KG1 (cell line): ENCODE measurements at places on chromosomes 12 and 14.

- DNase-seq, result no peak
Observed at GRCh38 chr14:95061317-95062093, 95.8 kb downstream of the DICER1 start.

DNA sequence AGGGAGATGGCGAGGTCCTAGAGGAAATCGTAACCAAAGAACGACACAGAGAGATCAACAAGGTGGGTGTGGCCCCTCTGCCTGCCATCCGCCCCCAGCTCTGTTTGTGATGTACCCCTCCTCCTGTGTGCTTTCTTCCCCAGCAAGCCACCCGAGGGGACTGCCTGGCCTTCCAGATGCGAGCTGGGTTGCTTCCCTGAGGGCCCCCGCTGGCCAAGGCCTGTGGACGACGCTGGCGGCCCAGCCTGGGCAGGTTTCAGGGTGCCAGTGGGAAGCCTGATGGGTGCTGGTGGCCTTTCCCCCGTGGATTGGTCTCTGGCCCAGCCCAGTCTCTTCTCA is 2.0 kb downstream of the ARL6IP4 start:
- no peak for DNase-seq

DNA sequence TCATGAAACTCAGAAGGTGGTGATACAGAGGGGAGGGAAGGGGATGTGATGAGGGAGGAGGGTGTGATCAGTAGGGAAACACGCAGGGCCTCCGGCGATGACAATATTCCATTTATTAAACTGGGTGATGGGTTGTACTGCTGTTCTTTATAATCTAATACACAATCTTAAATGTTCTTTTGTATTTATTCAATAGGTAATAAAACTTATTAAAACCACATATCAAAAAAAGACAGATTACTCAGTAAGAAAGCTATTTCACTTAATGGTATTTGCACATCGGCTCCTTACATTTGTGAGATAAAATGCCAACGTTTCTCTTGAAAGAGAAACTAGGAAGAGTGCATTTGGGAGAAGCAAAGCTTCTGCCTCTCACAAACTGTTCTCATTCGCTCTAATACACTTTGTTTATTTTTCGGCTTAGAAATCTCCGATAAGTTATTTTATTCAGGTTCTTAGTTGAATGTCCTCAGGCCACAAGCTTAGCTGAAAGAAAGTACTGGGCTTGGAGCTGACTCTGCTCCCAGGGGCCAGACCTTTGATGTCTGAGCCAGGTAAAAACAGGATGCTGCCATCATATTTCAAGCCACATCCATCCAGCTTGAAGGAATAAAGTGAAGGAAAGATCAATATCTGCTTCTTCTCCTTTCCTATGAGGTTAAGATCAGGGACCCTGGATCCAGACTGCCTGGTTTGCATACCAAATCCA is 17.5 kb downstream of the STON2 start:
- no peak for DNase-seq

- DNase-seq, result no peak
Observed at GRCh38 chr12:51811203-51812202, 37.0 kb downstream of the FIGNL2 start.

DNA sequence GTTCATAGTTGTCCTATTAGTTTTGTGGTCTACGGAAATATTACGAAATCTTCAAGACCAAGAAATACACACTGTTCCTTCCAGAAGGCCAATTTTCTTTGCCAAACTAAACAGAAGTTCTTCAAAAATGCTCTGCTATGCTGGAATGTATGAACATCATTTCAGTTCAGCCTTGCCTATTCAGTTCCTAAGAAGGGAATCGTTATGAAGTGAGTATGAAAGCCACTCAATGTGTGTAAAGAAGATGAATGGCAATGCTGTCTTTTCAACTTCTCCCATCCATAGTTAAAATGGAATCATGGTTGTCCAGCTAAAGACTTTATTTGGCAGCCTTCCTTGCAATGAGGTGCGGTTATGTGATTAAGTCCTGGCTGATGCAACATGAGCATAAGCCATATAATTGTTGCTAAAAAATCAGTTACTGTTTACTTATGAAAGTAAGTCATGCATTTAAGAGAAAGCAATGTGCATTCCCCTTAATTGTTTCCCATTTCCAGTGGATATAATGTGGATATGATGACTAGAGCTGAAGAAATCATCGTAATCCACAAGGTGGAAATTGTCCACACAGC is 73.8 kb upstream of the PTPRR start:
- DNase-seq, result no peak

GRCh38 chr12:125922330-125922729 is 857.1 kb downstream of the AACS start:
- no peak for DNase-seq

- no peak for DNase-seq
Observed at GRCh38 chr14:64763085-64763782, 59.0 kb downstream of the PLEKHG3 start.

- no peak for DNase-seq
Observed at GRCh38 chr12:57156701-57157403, 9.4 kb upstream of the LRP1-AS start.

- no peak for DNase-seq
Observed at GRCh38 chr12:104998423-104999346, 12.6 kb downstream of the NOPCHAP1 start.

GRCh38 chr12:98533723-98534251 is 18.4 kb downstream of the TMPO start:
- DNase-seq, result no peak

GRCh38 chr12:51821440-51822260 is 26.9 kb downstream of the FIGNL2 start:
- DNase-seq, result no peak

- no peak for DNase-seq
Observed at GRCh38 chr12:94596596-94596995, 53.8 kb downstream of the TMCC3 start.
